ENCODE measurements at places on chromosomes 12 and 14.

DNA sequence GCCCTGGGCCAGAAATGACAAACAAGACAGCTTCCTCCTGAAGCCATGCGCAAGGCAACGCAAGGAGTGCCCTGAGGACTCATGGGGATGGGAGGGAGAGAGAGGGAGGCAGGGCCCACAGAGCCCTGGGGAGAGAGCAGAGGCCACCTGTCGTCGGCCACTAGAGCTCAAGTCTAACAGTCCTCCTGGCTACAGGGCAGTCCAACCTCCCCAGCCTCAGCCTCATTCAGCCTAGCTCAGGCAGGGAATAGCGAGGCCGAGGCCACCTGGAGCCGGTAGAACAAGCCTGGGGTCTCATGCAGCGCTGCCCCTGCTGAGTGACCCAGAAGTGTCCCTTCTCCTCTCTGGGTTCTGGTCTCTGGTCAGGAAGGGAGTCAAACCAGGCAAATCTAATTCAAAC, 69.5 kb downstream of the BCL11B start:
- no peak for DNase-seq

GRCh38 chr14:77849711-77850110, 49.8 kb downstream of the ADCK1 start:
- no peak for DNase-seq

DNA sequence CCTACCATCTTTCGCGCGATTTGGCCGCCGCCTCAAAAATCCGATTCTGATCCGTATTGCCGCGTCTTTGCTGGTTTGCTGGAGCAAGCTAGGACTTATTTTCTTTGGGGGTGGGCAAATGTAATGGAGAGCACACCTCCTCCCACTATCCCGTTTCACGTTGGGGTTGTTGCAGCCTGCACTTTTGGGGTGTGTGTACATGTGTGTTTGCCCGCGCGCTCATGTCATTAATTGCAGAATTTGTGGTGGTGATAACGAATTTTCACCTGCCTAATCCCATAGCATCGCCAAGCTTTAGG, 657 bp downstream of the METAP2 start:
- peak; percentile 8 for DNase-seq

DNA sequence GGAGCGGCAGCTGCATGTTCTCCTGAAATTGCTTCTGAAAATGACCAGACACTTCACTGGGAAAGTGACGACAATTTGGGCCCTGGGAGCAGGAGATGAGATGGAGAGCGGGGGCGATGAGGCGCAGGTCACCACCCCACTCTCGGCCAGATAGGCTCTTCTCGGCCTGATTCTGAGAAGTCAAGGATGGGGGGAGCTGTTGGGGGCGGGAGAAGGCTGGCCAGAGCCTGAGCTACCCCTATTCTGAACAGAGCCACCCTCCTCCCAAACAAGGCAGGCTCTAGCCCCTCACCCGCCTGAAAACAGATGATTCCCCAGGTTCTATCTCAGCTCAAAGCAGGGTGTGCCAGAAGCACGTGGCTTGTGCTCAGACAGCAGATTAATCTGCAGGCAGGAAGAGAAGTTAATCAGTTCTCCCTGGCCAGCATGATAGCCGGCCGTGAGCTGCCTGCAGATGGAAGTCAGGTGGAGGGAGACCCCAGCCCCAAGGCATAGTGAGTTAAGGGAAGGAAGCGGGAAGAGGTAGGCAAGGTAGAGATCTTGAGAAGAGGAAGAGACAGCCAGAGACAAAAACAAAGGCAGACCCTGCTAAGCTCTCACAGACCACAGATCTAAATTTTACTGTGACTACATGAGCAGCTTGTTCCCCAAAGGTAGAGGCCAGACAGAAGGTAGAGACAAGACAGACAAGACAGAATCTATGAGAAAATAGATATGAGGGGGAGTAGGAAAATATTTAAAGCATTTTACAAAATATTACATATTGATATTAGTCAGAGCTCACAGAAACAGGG, 10.9 kb upstream of the TAC3 start:
- no peak for DNase-seq

- peak; percentile 23 for DNase-seq
These were observed 75.0 kb upstream of the SLC24A4 start for GRCh38 chr14:92247947-92248346.

DNA sequence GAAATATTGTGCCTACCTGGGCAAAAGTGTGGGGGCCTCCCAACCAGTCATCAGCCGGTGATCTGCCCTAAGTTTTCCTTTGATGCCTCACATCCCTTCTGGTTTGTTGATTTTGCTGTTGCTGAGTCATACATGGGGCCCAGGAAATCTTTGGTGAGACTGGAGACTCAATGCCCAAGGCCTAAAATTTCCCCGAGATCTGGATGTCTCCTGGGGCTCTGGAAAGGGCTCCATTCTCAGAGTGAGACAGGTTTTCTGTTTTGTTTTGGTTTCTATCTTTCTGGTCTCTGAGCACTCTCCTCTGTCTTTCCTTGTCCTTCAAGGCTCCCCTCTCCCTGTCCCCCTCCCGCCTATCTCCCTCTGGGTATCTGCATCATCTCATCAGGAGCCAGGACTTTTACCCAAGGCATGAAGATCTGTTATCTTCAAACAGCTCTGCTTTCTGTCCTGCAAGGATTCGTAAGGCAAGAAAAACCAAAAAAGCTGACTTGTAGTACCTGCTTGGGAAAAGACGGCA, 152.8 kb upstream of the MAX start:
- no peak for DNase-seq

GRCh38 chr12:104218935-104219334, 3.4 kb downstream of the TXNRD1 start:
- DNase-seq, result no peak

- no peak for DNase-seq
These were observed 16.3 kb downstream of the AKAP6 start for GRCh38 chr14:32345311-32345791.

- DNase-seq, result no peak
These were observed 4.8 kb upstream of the NINJ2 start for GRCh38 chr12:668090-668481.

- DNase-seq, result no peak
These were observed 58.6 kb downstream of the GXYLT1 start for GRCh38 chr12:42086031-42086430.

GRCh38 chr12:23039834-23040233, 414.9 kb downstream of the ETNK1 start:
- no peak for DNase-seq

DNA sequence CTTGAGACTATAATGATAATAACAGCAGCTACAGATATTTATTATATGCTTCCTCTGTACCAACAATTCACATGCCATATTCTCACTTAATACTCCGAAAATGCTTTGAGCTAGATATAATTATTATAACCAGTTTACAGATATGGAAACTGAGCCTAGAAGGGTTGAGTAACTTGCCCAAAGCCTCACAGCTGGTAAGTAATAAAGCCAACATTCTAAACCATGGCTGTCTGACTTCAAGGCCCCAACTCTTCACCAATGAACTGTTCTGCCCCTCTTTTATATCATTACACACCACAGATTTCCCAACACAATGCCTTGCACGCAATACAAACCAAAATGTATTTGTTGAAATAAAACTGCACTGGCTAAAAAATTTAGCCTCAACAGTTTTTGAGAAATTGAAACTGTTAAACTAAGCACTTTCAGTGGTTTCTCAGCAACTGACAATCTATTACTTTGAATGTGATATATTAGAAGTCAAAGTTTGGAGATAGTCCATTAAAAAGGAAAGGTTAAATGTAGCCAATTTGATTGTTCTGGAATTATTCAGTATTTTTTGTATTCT, 222.5 kb upstream of the ARHGAP5 start:
- DNase-seq, result no peak

DNA sequence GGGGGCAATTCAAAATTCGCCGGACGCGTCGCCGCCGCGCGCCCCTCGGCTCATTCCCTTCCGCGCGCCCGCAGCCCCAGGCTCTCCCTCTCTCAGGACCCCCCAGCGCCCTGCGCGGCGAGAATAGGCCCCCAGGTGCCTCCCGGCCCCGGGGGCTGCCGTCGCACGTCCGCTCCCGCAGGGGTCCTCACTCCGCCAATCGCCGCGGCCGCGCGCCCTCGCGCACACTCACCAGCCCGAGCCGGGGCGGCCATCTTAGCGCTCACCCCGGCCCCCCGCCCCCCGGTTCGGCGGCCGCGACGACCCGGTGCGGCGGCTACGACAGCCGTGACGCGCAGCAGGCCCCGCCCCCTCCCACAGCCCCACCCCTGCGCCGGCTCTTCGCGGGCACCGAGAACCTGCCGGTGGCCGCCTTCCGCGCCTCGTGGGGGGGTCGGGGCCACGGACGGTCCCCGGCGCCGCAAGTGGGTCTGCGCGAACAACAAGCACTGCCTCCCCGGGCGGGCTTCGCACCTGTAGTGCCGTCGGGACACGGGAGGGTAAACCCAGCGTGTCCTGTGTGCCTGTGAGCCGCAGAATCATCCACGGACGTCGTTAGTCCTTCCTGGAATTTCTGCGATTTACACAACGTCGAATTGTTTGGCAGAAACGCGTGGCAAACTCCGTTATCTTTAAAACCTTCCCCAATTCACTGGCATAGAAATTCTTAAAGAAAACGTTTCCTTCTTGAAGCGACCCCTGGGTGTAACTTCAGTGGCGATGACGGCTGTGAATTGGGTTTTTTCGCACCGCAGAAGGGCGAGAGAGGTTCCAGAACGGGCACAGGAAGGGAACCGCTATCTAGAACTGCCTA, 2.5 kb downstream of the USP44 start:
- peak; percentile 46 for DNase-seq

GRCh38 chr12:91100906-91101305, 10.4 kb downstream of the LUM start:
- no peak for DNase-seq

DNA sequence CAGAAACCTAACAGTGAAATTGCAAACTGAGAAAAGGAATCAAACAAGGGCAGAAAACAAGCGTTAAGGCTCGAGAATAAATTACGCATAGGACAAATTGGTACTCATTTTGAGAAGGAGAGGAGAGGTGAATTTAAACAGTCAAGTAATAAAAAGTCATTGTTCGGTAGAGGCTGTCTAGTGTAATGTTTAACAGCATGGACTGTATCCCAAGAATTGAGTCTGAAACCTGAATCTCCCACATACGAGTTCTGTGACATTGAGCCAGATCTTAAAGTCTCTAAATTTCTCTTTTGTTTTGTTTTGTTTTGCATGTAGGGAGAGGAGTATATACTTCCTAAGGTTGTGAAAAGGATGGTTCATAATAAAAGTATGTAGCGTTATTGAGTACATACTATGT, 216.5 kb upstream of the BTG1 start:
- no peak for DNase-seq

DNA sequence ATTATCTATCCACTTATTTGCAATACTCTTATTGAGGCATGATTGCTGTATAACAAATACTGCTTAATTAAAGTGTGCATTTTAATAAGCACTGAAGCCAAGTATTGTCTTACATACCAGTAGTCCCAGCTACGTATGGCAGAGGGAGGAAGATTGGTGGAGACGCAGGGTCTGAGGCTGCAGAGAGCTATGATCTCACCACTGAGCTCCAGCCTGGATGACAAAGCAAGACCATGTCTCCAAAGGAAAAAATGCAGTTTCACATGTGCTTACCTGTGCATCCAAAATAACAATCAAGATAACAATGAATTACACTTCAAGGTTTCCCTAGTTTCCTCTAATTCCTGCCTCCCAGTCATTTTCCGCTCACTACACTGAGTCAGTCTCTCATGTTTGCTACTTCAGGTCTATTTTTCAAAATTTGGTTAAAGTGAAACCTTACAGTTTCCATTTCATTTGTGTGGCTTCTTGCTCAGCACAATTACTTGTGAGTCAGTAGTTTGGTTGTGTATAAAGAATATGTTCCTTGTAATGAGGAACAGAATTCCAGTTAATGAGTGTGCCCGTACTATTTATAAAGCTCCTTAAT, 1250.1 kb downstream of the TMEM121 start:
- DNase-seq, result no peak

DNA sequence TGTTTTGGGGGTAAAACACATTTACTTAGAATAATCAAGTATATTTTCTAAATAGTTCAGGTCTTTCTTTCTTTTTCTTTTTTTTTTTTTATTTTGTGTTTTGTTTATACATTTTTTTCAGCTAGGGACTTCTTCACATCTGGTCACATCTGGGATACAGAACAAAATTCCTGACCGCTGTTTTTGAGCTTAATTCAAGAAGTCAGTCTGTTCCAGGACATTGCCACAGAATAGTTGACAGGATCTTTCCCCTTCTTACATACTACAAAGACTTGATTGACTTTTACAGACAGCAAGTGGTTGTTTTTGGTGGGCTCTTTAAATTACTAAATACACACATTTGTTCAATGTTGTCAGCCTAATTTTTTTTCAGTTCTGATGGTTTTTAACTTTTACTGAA, 41.8 kb upstream of the DCN start:
- DNase-seq, result no peak
